GM04504 (cell line): ENCODE measurements at places on chromosomes 1 and 21.

DNA sequence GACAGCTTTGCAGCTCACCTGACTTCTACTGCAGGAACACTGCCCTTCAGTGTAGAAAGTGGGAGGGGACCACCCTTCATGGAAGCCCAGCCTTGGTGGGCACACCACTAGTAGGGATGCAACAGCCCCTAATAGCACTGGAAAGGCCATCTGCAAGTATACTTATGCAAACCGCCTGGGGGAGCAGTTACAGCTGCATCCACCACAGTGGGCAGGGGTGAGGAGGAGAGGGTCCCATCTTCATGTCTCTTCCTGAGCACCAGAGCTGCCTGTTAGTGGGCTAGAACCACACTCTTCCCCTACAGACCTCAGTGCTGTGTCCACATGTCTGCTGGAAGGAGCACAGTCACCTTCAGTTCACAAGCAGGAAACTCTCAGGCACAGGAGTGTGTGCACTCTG, 66.2 kb upstream of the LHX8 start:
- DNase-seq, result no peak

- peak; percentile 48 for DNase-seq
These were observed 70.3 kb upstream of the RGL1 start for GRCh38 chr1:183734543-183735036.

GRCh38 chr1:184860985-184861754, 106.5 kb upstream of the EDEM3 start:
- DNase-seq, result no peak

- no peak for DNase-seq
These were observed 9.1 kb downstream of the TMEM50B start for GRCh38 chr21:33470701-33471100.

DNA sequence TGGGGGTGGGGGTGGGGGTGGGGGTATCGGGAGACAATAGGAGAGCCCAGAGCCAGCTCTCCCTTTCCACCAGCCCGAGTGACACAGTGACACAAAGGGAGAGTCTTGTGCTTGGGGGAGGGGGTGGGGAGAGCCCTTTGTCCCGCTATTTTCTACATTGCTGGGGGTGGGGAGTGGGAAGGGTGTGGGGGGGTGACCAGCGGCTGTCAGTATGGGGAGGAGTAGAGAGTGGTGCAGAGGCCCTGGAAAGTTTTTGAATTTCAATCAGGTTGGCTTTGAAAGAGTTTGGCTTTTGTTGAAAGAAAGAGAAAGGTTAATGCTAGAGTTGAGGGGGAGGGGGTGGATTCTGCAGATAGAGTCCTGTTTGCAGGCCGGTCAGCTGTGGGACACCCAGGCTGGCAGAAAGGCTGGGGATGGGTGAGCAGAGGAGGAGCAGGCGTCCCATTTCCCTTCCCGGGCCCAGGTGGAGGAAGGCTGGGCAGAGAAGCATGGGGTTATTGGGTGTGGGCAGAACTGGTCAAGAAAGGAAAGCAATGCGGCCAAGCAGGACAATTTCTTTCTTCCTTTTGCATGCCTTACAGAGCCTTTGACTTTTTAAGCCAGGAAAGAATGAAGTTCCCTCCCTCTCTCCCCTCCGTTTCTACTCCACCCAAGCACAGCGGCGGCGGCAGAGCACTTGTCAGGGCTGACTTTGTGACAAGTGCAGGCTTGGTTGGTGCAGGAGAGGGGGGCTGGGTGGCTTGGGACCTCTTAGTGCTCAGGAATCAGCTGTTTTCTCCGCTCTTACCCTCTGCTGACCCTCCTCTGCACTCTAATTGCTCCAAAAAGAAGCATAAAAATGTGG, 96.2 kb downstream of the RNF220 start:
- no peak for DNase-seq

GRCh38 chr1:58358346-58358745, 188.2 kb downstream of the OMA1 start:
- DNase-seq, result peak; percentile 22

DNA sequence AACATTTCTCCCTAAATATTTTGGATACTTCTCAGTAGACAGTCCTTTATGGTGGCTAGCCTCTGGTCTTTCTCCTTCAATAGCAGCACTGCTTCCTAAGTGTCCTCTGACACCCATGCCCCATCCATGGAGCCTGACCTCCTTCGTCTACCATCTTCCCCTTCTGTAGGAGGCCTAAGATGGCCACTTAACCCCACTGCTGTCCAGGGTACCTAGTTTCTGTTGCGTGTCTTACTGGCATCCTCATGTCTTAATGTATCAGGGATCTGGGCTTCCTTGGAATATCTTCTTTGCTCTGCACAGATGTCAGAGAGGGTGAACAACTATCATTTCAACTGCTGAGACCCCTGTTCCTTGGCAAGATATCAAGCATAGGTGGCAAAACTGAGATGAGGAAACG, 5.4 kb upstream of the KIRREL1 start:
- DNase-seq, result no peak

GRCh38 chr1:67339623-67340343, 32.1 kb downstream of the IL12RB2 start:
- DNase-seq, result peak; percentile 35

DNA sequence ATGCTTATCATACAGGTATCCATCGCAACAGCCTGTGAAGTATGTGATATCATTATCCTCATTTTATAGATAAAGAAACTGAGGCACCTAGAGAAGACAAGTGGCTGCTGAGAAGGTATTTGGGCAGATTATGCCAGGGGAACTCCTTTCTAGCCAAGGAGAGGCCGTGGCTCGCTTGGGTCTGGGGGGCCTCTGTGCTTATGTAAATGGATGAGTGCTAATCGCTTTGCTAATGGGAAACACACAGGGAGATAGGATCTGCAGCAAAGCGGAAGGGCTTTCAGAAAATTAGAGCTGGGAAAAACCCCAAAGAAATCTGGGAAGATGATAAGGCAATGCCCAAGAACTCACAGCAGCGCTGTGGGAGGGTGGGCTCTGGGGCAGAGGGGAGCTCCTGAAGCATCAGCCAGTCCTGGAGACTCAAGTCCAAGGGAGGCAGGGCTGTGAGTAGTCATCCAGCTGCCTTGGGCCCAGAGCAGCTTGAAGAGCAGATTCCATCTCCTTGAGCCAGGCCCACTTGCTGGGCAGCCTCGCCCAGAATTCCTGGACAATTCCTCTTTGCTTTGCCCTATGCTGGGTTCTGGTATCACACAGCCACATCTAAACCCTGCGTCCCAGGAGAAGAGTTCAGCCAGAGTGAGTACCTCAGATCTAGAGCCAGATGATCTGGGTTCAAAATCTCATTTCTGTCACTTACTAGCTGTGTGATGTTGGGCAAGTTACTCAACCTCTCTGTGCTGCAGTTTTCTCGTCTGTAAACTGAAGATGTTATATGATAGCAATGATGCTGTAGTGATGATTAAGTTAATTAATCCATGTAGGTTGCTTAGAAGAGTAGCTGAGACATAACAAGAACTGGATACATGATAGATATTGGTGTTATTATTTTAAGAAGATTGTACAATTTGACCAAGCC, 36.7 kb downstream of the FOXD2 start:
- DNase-seq, result no peak

GRCh38 chr1:31346785-31347184, 26.1 kb downstream of the FABP3 start:
- DNase-seq, result no peak

DNA sequence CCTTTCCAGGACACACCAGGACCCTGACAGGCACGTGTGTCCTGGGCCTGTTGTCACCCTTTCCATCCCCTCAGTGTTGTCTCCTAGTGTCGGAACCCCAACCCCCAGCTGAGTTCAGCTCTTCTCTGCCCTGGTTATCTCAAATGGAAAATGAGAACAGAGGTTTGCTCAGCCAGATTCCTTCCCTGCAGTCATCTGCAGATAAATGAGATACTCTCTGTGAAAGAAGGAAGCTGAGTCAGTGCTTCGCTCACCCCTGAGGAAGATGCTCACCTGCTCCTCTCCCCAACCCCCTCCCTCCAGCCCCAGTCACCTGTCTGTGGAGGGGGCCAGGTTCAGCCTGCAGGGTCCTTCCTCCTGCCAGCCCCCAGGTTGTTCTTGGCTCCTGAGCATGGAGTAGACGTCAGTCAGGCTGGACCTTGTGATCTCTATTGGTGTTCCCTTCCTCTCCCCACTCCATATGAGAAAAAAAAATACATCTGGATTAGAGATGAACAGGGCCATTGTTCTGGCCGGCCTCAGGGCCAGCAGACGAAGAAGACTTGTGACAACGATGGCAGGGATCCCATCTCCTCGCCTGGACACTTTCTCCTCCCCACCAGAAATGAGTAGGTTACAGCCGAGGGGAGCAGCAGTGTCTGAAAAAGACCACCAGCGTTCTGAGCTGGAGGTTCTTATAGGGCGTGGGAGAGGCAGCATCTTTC, 20.9 kb downstream of the PHGDH start:
- DNase-seq, result no peak

DNA sequence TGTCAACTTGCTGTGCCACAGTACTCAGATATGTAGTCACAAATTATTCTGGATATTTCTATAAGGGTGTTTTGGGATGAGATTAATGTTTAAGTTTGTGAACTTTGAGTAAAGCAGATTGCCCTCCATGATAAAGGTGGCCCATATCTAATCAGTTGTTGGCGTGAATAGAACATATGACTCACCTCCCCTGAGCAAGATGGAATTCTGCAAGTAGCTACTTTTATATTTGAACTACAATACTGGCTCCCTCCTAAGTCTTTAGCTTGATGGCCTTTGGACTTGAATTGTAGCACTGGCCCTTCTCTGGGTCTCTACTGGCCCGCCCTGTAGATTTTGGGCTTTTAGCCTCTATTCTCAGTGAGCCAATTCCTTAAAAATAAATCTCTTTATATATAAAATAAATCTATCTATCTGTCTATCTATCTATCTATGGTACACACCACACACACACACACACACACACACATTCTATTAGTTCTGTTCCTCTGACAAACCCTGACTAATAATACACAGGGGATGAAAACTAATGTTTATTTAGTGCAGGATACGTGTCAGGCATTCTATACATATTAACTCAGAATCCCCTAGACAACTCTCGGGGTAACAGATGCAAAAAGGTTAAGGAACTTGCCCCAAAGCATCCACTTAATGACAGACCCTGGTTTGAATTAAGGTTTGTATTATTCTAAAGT, 37.9 kb upstream of the PDC start:
- DNase-seq, result no peak

DNA sequence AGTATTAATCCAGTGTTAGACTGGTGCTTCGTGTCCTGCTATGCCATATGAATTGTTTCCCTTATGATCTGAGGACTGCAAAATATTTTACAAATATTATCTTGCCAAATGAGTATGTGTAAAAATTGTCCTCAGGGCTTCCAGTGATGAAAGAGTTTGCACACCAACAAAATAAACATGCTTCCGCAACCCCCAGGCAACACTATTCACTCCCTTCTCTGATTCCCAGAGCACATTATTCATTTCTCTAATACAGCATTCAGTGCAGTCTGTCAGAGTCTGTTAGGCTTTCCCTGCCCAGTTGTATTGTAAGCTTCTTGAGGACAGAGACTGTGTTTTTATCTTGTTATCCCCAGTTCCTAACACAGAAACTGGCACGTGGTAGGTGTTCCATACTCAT, 409.9 kb upstream of the C1orf87 start:
- DNase-seq, result no peak

GRCh38 chr1:33301273-33301984, 19.5 kb downstream of the A3GALT2 start:
- peak; percentile 11 for DNase-seq

DNA sequence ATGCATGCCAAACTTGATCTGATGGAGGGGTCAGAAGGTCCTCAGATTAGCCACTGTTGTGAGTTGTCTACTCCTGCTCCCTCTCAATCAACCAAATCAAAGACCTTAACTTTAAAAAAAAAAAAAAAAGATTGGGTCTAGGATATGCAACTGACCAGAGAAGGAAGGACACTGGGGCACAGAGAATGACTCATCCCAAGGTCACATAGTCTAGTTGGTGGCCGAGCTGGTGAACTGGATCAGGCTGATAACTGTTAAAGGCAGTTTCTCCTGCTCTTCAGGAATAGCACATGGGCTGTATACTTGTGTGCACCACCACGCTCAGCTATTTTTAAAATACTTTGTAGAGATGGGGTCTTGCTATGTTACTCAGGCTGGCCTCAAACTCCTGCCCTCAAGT, 14.8 kb upstream of the S100A7 start:
- DNase-seq, result no peak

DNA sequence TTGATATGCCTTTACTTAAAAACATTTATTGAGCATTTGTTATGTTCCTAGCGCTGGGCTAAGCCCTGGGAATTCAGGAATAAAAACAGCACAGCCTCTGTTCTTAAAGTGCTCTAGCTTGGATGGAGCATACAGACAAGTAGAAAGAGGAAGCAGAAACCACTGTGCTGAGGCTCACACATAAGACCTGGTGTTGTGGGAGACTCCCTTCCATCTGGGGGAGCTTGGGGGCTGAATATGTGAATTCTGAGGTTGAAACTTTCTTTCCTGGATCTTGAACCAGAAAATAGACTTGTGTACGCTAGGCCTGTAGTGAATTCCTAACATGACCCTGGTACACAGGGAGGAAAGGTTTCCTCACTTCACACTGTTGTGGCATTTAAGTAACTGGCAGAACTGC, 209.9 kb downstream of the ZNF326 start:
- DNase-seq, result no peak

GRCh38 chr1:205576011-205576410, 55.8 kb downstream of the ELK4 start:
- DNase-seq, result no peak

GRCh38 chr1:79303040-79303439, 296.5 kb upstream of the ADGRL4 start:
- DNase-seq, result no peak

DNA sequence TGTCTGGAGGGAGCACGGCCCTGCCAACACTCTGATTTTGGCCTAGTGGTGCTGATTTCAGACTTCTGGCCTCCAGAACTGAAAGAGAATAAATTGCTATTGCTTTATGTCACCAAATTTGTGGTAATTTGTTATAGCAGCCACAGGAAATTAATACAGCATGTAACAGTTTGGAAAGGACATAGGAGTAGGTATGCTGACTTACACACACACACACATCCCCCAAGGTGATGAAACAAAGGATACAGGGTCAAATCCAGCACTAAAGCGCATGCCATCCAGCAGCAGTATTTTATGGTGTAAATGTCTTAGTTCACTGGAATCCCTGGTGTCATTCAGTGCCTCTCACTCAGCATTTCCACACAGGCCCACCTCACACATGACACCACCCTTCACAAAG, 72.2 kb upstream of the MAN1A2 start:
- DNase-seq, result no peak

GRCh38 chr21:42559326-42559725, 45.7 kb downstream of the SLC37A1 start:
- DNase-seq, result no peak

DNA sequence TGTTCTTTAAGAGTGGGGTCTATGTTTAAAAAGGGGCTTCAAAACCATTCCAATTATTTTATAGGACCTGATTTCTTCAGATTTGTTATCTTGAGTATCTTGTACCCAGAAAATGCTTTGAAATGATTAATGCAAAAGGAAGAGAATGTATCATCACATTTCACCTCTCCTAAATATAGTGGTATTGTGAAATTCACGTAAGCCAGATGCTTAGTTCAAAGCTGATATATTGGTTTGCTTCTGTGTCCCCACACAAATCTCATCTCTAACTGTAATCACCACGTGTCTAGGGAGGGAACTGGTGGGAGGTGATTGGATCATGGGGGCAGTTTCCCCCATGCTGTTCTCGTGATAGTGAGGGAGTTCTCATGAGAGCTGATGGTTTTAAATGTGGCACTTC, 8.5 kb downstream of the SOAT1 start:
- no peak for DNase-seq

- DNase-seq, result no peak
These were observed 65.5 kb downstream of the ACOT7 start for GRCh38 chr1:6328091-6328490.

- no peak for DNase-seq
These were observed 81.6 kb upstream of the AK4 start for GRCh38 chr1:65066419-65066765.
